Ovary (tissue), 10 donors: ENCODE measurements at places on chromosomes 7 and 10. TPM values are rescaled to one million over a fixed set of nuclear protein-coding genes. Genes with fewer than 3 reads are reported as not detected.
A peak's percentile ranks its signal among the peaks of the same experiment; 100 is the strongest.

DNA sequence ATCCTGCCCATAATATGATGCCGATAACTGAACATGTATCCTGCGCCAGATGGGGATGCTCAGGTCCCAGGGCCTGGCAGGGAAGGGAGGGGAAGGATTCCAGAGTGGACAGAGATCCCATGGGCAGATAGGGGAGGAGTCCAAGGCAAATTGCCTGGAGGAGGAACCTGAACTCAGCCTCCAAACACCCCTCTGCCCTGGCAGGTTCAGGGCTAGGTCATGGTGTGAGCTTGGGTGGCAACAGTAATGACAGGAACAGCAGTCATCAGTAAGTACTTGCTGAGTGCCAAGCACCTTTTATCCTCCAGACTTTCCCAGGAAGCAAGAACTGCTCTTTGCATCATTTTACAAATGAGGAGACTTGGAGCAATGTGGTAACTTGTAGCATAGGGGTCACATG is 3.8 kb upstream of the PALD1 start:
- peaks cover 4% of the 10 kb centered on the region for H3K4me1 ChIP-seq
- H3K27me3 ChIP-seq: no peaks in the 10 kb centered on the region
- no peak for DNase-seq
- H3K36me3 ChIP-seq: no peaks in the 10 kb centered on the region

DNA sequence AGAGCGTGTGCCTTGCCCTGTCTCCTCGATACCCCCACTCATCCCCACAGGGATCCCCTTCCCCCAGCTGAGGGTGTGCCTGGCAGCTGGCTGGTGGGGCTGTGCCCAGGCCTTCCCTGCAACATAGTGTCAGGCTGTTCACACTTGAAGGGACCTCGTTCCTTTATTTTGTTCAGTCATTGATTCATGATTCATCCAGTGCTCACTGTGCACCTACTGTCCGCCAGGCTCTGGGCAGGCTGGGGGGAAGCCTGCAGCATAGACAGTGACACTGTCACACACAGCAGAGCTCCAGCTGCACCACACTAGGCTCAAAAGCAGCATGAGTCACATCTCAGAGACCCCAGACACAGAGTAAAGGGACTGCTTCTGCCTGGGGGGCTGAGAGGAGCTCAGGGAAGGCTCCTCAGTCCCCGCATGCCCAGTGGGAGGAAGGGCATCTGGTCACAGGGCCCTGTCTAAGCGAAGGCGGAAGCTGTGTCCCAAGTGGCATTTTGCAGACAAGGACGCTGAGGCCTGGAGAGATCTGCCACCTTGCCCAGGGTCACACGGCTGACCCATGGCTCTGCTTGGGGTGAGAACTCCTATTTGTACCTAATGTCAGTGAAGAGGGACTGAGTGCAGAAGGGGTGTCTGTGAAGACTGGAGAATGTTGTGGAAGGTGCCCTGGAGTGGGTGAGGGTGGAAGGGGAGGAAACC is 27.9 kb downstream of the CDH23 start:
- no peak overlapping the region for H3K4me3 ChIP-seq
- H3K27me3 ChIP-seq: no peaks in the 10 kb centered on the region
- H3K27ac ChIP-seq: no peak overlapping the region
- H3K36me3 ChIP-seq: no peaks in the 10 kb centered on the region
- H3K4me1 ChIP-seq: no peaks in the 10 kb centered on the region
- no peak for DNase-seq

- no peak overlapping the region for H3K4me3 ChIP-seq
- no peaks in the 10 kb centered on the region for H3K4me1 ChIP-seq
- H3K36me3 ChIP-seq: no peaks in the 10 kb centered on the region
- H3K27ac ChIP-seq: no peak overlapping the region
These were observed 337.1 kb upstream of the GLI3 start for GRCh38 chr7:42573881-42574672.

DNA sequence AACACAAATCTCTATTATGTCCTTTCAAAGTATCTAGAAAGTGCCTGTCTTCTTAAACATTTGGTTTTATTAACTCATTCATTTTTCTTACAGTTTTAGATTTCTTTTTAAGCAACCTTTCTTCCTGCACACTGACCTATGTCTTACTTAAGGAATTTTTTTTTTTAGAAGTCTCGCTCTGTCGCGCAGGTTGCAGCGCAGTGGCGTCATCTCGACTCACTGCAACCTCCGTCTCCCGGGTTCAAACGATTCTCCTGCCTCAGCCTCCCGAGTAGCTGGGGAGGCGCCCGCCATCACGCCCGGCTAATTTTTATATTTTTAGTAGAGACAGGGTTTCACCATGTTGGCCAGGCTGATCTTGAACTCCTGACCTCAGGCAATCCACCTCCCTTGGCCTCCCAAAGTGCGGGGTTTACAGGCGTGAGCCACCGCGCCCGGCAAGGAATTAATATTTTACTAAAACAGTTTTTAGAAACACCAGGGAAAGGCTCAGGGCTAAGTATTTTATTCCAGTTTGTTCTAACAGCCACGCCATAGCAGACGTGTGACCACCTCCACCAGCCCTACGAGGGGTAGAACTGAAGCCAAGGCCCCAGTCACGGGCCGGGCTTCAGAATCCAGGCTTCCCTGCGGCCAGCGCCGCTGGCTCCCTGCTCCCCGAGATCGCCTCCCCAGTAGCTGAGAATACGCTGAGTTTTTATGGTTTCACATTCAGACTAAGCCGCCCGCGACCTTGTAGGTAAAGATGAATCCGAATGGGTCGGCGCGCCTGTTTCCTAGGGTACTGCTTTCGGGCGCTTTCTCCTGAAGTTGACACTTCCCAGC is 941 bp upstream of the LUC7L2 start:
- no peak for DNase-seq
- peaks cover 5% of the 10 kb centered on the region for H3K4me1 ChIP-seq
- no peaks in the 10 kb centered on the region for H3K36me3 ChIP-seq
- H3K27me3 ChIP-seq: no peaks in the 10 kb centered on the region
- H3K27ac ChIP-seq: peak overlapping the region; percentile 100
- H3K4me3 ChIP-seq: peak overlapping the region; percentile 97

The SUN1 gene
- total RNA-seq: 188 TPM

The C1QL3 gene
- total RNA-seq: not detected

GRCh38 chr7:55534262-55534915 is 37.9 kb downstream of the VOPP1 start:
- H3K4me3 ChIP-seq: no peak overlapping the region
- no peaks in the 10 kb centered on the region for H3K36me3 ChIP-seq
- peaks cover 10% of the 10 kb centered on the region for H3K4me1 ChIP-seq

- peaks cover 10% of the 10 kb centered on the region for H3K4me1 ChIP-seq
- DNase-seq: peak; percentile 93
- peak within 1 kb of the TSS; percentile 96 for H3K4me3 ChIP-seq
These were observed at the start of gene EIF3A for GRCh38 chr10:119080521-119081259. Gene EIF3A, minus strand, starts transcription at chr10:119080817. Its CDS starts 141 bp downstream, at chr10:119080676.

The COL17A1 gene
- total RNA-seq: not detected

DNA sequence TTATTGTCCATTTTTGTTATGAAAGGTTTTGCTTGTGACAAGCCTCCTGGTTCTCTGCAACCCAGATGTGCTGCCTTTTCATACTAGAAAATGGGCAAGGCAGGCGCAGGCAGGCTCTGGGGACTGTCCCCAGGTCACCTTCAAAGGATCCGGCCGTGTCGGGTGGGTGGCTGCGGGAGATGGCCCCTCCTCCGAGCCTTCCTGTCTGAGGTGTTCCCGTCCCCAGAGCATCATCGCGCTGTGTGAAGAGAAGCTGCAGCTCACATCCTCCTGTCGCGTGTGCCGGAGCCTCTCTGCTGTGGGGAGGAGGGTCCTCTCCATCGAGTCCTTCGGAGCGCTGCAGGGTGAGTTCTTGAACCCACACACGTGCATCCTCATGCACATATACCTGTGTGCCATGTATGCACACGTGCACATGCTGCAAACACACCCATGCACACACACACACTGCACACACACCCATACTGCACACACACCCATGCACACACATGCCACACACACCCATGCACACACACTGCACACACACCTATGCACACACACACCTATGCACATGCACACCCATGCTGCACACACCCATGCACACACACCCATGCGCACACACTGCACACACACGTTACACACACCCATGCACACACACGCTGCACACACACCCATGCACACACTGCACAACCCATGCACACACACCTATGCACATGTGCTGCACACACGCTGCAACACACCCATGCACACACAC is 23.8 kb downstream of the KNDC1 start:
- no peaks in the 10 kb centered on the region for H3K36me3 ChIP-seq
- no peak overlapping the region for H3K27ac ChIP-seq
- peak; percentile 14 for DNase-seq
- H3K27me3 ChIP-seq: no peaks in the 10 kb centered on the region

The SUN3 gene
- total RNA-seq: not detected

The TMEM139 gene
- 0.60 TPM for total RNA-seq

The SMO gene
- total RNA-seq: 47.4 TPM

The FKBP6 gene
- not detected for total RNA-seq

DNA sequence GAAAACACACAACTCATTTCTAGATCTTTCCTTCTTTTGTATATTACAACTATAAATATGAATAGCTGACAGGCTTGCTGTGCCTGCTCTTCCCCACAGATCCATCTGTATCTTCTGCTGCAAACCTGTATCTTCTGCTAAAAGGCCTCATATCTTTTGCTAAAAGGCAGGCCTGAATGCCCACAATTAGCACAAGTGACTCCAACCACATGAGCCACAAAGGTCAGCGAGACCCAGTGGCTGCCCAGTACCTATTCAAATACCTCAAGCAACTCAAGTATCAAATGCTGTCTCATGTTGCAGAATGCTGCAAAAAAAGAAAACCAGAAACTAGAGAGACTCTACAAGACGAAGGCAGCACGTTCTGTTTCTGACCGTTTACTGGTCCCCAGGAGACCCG is 54.5 kb upstream of the ATP6V0A4 start:
- no peaks in the 10 kb centered on the region for H3K36me3 ChIP-seq
- H3K27ac ChIP-seq: no peak overlapping the region
- DNase-seq: no peak
- H3K27me3 ChIP-seq: no peaks in the 10 kb centered on the region
- H3K4me1 ChIP-seq: peaks cover 5% of the 10 kb centered on the region
- no peak overlapping the region for H3K4me3 ChIP-seq

DNA sequence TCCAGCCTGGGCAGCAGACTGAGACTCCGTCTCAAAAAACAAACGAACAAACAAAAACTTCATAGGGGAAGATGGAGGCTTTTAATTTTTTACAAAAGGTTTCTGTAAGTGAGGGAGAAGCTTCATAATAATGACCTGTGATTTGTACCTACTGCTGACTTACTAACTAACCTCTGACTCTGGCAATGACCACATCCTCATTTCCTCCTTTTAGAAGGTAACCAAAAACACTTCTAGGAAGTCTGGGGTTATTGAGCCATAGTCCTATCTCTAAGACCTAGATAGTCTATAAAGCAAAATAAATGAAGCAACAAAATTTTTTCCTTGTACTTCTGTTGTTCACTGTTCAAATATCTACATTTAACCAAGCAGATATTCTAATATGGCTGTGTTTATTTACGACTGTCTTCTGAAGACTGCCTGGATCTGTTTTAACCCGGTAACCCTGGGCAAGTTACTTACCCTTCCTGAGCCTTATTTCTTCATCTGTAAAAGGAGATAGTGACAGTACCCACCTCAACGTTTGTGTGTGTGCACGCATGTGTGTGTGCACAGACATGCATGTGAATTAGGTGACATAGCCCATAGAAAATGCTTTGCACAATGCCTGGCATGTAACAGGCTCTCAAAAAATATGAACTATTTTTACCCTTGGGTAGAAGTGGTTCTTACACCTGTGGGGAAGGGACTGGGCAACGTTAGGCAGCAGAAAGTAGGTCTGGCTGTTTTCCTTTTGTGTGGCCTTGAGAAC is 30.8 kb upstream of the SMNDC1 start:
- no peaks in the 10 kb centered on the region for H3K36me3 ChIP-seq
- no peak overlapping the region for H3K4me3 ChIP-seq
- H3K27me3 ChIP-seq: no peaks in the 10 kb centered on the region
- H3K27ac ChIP-seq: no peak overlapping the region
- H3K4me1 ChIP-seq: peaks cover 6% of the 10 kb centered on the region

The PNLIPRP2 gene
- 0.15 TPM for total RNA-seq

- H3K27ac ChIP-seq: no peak overlapping the region
- no peaks in the 10 kb centered on the region for H3K27me3 ChIP-seq
These were observed 13.1 kb upstream of the ARPC1A start for GRCh38 chr7:99312316-99313203.

- no peak overlapping the region for H3K4me3 ChIP-seq
- H3K27ac ChIP-seq: no peak overlapping the region
- no peaks in the 10 kb centered on the region for H3K27me3 ChIP-seq
- DNase-seq: no peak
- no peaks in the 10 kb centered on the region for H3K36me3 ChIP-seq
These were observed 27.2 kb upstream of the CREB3L2 start for GRCh38 chr7:138029126-138029525.

The STN1 gene
- total RNA-seq: 17.3 TPM

The PILRA gene
- 1.5 TPM for total RNA-seq

DNA sequence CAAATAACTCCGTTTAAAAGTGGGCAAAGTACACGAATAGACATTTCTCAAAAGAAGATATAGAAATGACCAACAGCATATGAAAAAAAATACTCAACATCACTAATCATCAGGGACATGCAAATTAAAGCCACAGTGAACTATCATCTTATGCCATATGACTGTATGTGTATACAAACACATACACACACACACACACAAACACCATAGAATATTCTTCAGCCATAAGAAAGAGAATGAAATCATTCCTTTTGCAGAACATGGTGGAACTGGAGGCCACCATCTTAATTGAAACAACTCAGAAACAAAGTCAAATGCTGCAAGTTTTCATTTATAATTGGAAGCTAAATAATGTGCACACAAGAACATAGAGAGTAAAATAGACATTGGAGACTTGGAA is 1019.4 kb downstream of the KCNMA1 start:
- H3K4me1 ChIP-seq: no peaks in the 10 kb centered on the region
- H3K36me3 ChIP-seq: no peaks in the 10 kb centered on the region
- DNase-seq: no peak
- H3K4me3 ChIP-seq: no peak overlapping the region

DNA sequence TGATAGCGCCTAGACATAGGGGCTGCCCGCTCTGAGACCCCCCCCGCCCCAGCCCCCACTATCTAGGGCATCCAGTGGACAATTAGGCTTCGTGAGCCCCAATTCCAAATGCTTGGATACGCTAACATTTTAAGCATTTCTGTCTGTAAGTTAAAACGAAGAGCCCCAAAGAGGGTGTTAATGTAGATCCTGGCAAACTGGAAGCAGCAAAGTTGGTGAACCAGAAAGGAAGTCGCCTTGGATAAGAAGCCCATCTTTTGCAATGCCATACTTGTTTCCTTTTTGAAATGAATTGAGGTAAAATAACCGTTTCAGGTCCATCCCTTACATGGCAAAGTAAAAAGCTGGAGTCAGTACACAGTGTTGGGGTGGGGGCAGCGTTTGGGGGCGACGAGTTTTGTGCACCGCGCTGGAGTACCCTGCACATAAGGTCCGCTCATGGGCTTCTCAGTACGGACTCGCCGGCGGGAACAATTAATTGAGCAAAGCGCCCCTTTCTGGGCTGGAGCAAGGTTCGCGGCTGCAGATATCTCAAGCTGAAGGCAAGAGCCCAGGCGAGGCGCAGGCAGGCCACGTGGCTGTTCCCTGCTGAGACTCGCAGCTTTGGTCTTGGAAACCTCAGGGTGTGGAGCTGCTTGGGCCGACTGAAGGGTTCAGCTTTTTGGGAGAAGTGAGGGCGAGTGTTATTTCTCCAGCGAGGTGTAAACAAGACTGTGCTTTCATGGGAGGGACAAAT is 1.4 kb upstream of the TWIST1 start:
- peaks cover 2% of the 10 kb centered on the region for H3K4me1 ChIP-seq
- no peak overlapping the region for H3K27ac ChIP-seq
- no peaks in the 10 kb centered on the region for H3K36me3 ChIP-seq
- no peak overlapping the region for H3K4me3 ChIP-seq
- no peaks in the 10 kb centered on the region for H3K27me3 ChIP-seq
- DNase-seq: peak; percentile 13

GRCh38 chr10:132329565-132330485 is 2.2 kb upstream of the LRRC27 start:
- H3K4me1 ChIP-seq: peaks cover 12% of the 10 kb centered on the region
- H3K36me3 ChIP-seq: no peaks in the 10 kb centered on the region
- no peak for DNase-seq
